ENCODE measurements at places on chromosomes 7 and 10.

GRCh38 chr7:140219672-140220524 is 43.1 kb upstream of the KDM7A start:
- no peak for DNase-seq

DNA sequence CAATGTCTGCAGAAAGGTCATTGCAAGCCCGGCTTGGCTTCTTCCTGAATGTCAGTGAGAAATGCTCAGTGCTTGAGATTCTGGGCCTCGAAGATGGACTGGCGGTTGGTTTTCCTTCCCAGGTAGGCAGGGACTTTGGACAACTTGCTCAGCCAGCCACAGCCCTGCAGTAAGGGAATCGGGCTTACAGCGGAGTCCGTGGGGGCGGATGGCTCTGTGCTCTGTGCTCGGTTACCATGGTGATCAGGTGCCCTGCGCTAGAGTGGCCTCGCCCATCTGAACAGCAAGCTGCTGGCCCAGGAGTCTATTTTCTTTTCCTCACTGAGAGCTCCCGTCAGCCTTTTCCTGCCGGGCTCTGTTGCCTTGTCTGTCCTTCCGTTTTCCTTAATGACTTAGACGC is 77.8 kb upstream of the SH2B2 start:
- no peak for DNase-seq

DNA sequence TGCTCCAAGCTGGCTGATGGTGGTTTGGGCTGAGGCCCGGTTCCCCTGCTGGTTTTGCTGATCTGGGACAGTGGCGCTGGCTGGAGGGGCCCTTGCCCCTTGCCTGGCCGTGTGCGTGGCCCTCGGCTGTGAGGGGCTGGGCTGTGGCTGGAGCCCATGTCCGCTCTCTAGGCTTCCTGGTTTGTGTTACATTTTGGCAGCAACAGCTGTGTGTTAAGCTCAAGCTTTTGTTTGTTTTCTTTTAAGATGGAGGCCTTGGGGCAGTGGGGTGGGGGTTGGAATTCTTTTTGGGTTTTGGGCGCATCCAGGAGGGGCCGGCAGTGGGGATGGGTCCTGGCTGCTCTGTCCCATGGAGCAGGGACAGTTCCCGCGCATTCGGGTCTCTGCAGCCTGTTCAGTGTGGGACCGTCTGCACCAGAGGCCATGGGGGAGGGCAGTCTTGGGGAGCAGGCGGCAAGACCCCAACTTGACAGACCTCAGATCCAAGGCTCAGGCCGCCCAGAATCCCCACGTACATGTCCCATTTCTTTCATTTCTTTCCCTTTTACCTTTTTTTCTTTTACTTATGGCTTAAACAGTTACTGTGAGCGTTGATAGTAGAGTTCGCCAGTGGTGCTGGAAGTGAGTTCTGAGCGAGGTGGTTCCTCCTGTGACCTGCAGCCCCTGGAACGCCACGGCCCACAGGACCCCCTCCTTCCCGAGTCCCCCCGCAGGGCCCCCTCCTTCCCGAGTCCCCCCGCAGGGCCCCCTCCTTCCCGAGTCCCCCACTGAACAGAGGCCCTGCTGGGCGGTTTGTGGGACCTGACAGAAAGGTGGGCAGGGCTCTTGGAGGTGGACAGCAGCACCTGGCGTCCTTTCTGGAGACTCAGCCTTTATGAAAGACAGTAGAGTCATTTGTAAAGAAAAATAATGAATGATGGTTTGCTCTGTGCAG is 75.3 kb downstream of the INPP5A start:
- no peak for DNase-seq

- DNase-seq = no peak
Measured at GRCh38 chr7:82803411-82803810, 359.3 kb downstream of the PCLO start.

DNA sequence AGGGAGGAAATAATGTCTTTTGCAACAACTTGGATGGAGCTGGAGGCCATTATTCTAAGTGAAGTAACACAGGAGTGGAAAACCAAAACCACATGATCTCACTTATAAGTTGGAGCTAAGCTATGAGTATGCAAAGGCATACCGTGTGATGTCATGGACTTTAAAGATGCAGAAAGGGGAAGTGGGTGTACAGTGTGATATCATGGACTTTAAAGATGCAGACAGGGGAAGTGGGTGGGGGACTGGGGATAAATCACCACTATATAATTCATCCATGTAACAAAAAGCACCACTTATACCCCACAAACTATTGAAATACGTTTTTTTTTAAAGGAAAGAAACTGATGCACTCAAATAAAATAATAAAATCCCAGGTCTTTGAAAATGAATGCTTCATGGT is 29.5 kb downstream of the LYZL2 start:
- DNase-seq = no peak

DNA sequence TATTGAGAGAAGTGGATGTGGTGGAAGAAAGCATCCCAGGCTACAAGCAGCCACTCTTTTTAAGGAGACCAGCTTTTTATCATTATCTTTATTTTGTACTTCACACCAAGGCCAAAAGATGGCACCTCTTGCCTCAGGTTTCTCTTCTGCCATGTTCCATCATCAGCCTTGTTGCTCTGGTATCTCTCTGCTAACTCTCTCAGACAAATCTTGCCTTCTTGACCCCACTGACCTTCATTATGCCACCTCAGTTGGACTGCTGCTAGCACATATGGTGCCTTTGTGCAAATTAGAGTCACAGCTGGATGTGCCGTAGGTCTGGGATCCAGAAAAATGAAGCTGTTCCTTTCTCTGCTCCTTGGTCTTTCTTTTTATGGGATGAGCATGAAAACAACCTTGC is 47.1 kb upstream of the DYNC1I1 start:
- no peak for DNase-seq

DNA sequence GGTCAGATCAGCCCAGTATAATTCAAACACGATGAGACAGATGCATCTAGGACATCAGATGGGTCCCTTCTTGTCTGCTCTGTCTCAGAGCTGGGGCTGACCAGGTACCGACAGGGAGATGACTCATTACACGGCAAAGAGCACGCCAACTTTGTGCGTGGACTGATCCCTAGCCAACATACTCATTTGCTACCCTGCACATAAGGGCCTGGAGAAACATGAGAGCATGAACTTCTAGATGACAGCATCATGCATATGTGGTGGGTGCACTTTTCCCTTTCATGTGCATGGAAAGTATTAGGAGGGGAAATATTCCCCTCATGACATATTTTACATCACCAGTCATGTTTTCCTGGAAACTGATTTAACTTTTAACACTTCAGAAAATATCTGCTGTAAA is 35.1 kb upstream of the NPVF start:
- no peak for DNase-seq

DNA sequence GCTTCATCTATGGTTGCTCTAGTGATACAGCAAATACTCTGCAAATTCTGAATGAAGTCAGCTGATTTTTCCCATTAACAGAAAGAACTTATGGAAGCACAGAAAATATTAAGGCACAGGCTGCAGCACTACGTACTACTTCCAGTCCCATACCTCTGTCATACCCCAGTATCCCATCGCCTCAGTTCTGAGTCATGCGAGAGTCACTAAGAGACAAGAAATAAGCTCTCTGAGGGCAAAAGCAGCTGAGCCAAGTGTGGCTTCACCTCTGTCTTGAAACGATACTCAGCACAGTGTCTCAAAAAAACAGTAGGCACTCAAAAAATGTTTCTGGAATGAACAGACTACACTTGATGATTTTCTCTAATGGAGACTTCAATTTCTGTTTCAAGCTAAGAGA is 48.2 kb downstream of the EZH2 start:
- DNase-seq = no peak

GRCh38 chr7:132386201-132386681 is 190.0 kb downstream of the PLXNA4 start:
- no peak for DNase-seq

GRCh38 chr10:77546042-77546441 is 91.6 kb downstream of the KCNMA1 start:
- no peak for DNase-seq
